Activated T-cell treated with anti-CD3 and anti-CD28 coated beads, Interleukin-2, amount 50 U/mL, for 4 hours (primary cell): ENCODE measurements at places on chromosomes 3 and 15. TPM values are rescaled to one million over a fixed set of nuclear protein-coding genes. Genes with fewer than 3 reads are reported as not detected.

GRCh38 chr3:172182797-172183196 is 143.4 kb downstream of the FNDC3B start:
- no peak for DNase-seq

DNA sequence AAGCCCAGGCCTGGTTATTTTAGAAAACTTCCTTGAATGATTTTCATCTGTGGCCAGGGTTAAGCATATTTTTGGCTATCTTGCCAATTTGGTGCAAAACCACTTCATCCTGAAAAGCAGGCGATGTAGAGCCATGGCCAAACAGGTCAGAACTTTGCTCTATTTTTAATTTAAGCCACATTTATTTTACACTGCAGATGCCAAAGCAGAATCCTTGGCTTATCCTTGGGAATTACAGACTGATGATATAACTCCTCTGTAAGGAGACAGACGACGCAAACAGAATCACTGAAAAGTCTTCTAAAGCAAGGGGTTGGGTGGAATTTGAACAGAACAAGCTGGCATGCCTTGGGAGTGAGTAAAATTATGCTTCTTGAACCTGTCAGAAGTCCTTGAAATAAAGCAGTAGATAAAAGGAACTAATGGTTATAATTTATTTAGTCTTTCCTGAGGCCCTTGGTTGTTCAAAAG is 121.9 kb downstream of the CHST2 start:
- no peak for DNase-seq

GRCh38 chr3:113166719-113167492 is 44.5 kb upstream of the BOC start:
- no peak for DNase-seq

DNA sequence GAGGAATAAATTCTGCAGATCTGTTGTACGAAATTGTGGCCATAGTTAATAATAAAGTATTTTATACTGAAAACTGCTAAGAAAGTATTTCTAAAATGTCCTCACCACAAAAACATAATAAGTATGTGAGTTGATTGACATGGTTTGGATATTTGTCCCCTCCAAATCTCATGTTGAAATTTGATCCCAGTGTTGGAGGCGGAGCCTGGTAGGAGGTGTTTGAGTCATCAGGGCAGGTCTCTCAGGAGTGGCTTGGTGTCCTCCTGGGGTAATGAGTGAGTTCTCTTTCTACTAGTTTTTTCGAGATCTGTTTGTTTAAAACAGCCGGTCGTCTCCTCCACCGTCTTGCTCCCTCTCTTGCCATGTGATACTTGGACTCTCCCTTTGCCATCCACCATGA is 424.1 kb upstream of the KCNMB2 start:
- DNase-seq, result no peak

DNA sequence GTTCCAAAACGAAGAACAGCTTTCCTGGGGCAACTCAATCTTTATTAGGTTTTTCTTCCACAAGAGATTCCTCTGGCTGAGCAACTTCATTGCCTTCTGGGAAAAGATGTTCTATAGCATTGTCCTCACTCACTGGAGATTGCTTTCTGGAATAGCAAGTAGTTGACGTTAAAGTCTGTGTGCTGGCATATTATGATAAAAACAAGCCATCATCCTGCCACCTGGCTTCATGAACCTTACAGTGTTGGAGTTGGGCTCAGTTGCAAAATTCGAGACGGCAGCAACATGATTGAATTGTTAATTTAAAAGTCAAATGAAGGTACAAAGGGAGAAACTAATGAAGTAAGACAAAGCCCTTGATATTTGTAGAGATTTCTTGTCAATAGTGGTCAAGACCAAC is 140.5 kb upstream of the PEX5L start:
- DNase-seq, result no peak

DNA sequence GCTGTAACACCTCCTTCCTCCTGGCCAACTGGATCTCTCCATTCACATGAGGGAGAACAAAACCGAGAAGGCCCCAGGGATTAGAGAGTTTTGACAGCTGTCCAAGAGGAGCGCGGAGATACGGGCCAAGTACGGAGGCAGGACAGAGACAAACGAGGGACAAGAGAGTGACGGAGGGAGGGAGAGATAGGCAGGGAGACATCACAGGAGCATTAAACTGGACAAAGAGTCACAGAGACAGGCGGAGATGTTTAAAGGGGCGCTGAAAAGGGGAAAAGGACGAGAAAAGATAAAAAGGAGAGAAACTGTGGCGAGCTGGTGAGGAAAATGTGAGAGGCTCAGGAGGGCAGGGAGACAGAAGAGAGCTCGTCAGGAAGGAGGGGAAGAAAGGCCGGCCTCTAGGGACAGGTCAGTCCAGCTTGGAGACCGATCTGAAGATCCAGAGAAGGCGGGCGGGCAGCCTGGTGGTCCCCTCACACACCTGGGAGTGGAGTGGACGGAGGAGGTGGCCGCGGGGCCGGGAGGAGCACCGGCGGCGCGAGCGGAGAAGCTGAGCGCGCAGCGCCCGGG is 40.5 kb upstream of the ROPN1 start:
- DNase-seq, result no peak

DNA sequence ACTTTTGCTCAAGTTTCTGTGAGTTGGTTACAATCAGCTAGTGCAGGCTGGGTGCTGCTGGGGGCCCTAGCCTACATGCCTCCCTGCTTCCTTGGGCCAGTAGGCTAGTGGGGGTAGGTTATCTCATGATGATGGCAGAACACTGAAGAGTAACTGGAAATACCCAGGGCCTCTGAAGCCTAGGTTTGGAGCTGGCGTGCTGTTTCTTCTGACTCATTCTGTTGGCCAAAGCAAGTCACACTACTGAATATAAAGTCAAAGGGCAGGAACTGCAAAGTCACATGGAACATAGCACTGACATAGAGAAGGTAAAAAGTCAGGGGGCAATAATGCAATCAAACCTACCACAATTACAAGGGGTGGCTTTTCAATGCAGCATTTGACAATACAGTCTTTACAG is 34.5 kb downstream of the RASGRP1 start:
- DNase-seq, result peak; percentile 17

DNA sequence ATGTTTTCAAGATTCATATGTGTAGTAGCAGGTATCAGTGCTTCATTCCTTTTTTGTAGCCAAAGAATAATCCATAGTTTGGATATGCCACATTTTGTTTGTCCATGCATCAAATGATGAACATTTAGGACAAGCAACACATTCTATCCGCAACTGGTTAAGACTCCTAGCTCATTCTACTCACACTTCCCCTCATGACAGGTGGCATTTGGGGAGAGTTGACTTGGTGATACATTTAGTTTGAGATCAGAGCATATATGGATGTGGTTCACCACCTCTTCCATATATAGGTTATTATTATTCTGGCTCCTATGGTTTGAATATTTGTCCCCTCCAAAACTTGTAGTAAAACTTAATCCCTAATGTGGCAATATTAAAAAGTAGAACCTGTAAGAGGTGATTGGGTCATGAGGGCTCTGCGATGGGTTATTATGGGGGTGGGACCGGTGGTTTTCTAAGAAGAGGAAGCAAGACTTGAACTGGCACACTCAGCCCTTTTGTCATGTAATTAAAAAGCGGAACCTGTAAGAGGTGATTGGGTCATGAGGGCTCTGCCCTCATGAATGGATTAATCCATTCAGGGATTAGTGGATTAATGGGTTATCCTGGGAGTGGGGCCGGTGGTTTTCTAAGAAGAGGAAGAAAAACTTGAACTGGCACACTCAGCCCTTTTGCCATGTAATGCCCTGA is 75.3 kb upstream of the HRH1 start:
- no peak for DNase-seq

DNA sequence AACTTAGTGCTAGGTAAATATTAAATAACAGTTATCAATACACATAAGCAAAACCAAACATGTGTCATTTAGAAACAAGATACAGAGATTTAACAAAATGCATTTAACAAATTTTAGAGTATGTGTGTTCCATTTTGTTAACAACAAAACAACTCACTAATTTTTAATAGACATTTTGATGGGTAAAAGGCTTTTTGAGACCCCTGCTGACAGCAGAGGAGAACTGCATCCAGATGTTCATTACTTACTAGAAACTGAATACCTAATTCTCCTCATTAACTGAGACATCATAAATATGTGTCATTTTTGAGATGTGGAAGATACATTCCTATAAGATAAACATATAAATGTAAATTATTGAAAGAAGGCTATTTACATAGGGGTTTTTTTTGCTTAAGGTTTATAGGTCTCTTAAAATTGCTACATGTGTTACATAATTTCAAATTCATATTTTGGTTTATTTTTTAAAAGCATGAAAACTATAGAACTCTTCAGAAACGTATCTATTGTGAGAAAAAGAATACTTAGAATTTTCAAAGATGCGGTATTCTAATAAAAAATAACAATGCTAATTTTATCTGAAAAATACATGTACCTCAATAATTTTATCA is 1009.8 kb downstream of the TUSC7 start:
- no peak for DNase-seq

WDR72 gene
- total RNA-seq, result not detected

TIGIT gene
- total RNA-seq, result 16.7 TPM

LCTL gene
- total RNA-seq, result not detected

RUVBL1 gene
- 161 TPM for total RNA-seq

SNX33 gene
- 2.4 TPM for total RNA-seq
